ENCODE measurements at places on chromosomes 6 and 20. TPM values are rescaled to one million over a fixed set of nuclear protein-coding genes. Genes with fewer than 3 reads are reported as not detected.

- no peak for DNase-seq
These were observed 745.6 kb downstream of the KIF16B start for GRCh38 chr20:15827628-15828027.

DNA sequence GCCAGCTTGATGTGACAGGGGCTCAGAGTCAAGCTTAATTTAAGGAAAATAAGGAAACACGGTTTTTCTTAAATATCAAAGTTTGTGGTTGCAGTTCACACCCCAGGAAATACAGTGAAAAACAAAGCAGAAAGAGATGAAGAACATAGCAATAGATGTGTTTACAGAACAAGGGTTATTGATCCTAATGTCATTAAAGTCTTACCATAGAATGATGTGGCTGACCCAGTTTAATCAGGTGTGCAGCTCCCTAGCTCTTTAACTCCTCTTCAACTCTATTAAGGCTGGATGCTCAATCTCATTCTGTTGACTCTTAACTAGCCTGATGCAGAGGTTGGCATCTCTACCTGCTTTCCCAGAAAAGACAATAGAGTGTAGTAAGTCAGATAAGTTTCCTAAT lies 7.5 kb upstream of the GTF3C6 start:
- DNase-seq, result no peak

DNA sequence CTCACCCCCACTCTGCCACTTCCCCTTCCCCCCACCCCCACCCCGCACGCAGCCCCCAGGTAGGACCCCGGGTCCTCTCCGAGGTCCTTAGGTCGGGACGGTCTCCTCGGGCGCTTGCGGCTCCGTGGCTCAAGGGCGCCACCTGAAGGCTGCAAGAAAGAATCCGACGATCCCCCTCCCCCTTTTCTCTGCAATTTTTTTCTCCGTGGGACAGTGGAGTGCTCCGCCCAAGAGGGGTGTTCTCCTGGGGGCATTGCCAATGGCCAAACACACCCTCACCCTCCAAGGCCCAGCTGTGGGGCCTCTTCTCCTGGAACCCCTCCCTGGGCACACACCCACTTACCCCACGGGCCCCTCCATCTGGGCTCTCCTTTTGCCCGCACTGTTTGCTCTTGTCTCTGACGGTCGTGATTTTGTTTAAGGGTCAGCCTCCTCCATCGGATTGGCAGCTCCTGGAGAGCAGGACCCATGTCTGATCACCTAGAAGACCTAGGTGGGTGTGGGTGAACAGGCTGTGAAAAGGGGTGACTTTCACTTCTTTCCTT lies 1.1 kb upstream of the TMEM74B start:
- peak; percentile 73 for DNase-seq

GRCh38 chr6:150894191-150894744 lies 28.8 kb downstream of the MTHFD1L start:
- DNase-seq, result no peak

GRCh38 chr6:90186026-90186425 lies 110.6 kb downstream of the BACH2 start:
- no peak for DNase-seq

DNA sequence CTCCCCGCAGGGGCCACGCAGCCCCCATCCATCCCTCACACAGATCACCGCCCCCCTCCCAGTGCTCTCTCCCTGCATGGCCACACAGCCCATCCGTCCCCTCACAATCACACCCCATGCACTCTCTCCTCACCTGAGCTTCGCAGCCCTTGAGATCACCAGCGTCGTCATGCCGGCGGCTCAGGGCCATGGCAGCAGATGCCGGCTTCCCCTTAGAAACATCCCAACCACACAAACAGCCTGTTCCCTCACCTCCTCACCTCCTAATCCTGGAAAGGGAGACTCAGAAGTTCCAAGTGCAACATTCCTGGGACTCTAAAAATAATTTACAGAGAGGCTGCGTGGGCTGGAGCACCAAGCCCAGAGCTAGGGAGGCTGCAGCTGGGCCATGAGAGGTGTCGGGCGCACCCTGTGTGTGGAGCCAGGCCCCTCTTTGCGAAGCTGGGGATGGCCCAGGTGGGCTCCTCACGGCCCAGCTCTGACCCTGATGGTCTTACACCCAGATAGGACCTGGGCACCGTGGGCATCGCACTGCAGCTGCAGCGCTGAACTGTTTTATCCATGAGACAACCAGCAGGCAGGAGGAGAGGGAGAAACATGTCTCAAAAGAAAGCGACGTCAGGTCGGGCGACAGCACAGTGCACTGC lies 125.3 kb downstream of the DLL1 start:
- DNase-seq, result no peak

GRCh38 chr20:8385247-8385646 lies 253.2 kb downstream of the PLCB1 start:
- peak; percentile 85 for DNase-seq

DNA sequence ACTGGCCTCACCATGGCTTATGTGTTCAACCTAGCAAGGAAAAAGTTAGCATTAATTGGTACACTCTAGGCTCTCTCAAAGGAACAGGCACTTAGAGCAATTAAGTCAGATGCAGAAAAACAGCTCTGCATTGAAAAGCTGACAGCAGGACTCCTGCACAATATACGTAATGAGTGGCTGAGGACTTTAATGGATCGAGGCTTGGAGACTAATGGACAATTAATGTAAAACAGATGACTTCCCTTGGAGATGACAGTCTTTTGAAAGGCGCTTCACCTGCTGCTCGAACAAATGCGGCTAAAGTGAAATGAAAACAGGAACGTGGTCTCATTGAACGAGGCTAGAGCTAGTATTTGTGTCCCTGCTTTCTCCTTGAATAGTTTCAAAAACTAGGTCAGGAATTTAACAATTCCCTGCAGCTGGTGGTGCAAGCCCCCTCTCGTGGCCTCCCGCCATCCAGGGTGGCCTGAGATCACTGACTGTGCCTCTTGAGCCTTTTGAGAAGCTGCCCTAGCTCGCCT lies 137.1 kb downstream of the ELOVL4 start:
- peak; percentile 55 for DNase-seq

GRCh38 chr6:132479131-132479530 lies 33.8 kb downstream of the STX7 start:
- no peak for DNase-seq

DNA sequence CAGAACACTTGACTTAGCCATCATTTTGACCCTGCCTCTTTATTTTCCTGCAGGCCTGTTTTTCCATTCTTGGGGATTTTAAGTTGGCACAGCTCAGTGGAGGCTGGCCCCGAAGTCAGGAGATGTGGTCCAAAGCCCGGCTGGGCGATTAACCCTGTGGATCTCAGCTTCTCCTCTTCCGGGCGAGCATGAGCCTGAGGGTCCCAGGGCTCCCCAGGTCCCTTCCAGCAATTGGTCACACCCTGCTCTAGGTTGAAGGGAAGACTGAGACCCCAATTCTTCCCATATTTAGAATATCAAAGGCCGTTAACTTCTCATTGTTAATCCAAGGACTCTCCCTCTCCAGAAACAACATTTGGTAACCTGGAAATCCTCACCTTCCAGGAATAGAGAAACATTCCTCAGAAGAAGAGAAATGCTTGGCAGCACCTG lies 2.3 kb downstream of the THBS2 start:
- no peak for DNase-seq

GRCh38 chr6:135627092-135627715 lies 129.7 kb upstream of the AHI1 start:
- no peak for DNase-seq

DNA sequence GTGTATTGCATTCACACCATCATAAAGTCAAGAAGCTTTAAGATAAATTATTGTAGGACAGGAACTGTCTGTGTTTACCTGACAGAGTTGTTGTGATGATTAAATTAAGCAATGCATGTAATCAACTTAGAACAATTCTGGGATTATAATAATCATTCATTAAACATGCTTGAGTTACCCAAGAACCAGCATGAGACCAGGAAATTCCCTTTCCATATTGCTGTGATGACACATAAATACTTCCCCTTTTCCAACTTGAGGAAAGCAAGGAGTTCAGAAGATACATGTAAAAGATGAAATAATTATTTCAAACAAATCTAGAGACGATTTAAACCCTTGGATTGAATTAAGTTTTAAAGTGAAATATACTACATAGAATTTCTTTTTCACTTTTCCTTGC lies 404.4 kb downstream of the GJA1 start:
- no peak for DNase-seq

DNA sequence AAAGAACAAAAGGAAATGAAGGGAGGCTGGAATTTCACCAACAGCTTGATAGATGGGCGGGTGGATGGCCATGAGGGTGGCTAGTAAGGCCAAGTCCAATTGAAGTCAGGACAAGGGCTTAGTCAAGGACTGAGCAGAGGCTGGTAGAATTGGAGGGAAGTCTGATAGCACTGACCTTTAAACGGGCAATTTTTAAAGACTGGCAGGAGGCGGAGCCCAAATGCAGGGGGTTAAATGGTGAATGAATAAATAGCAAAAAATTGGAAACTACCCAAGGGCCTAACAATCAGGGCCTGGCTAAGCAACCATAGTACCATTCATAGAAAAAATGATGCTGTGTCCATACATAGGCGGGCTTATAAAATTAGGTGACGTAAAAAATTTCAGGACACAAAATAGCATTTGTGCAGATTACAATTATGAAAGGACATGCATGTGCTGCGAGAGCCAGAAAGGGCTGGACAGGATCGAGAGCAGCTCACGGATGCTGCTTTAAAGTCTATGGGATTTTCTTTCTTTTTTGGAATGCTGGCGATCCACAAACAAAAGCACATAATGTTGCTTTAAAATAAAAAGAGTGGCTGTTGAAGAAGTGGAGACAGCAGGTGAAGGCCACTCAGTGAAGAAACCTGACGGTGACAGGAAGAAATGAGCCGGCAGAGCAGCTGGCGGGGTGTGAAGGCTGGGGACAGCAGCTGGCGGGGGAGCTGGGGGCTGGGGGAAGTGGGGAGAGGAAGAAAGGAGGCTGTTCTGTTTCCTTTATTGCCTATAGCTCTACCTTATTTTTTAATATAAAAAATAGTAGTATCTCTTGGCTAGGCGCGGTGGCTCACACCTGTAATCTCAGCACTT lies 42.8 kb upstream of the TAF8 start:
- no peak for DNase-seq

DNA sequence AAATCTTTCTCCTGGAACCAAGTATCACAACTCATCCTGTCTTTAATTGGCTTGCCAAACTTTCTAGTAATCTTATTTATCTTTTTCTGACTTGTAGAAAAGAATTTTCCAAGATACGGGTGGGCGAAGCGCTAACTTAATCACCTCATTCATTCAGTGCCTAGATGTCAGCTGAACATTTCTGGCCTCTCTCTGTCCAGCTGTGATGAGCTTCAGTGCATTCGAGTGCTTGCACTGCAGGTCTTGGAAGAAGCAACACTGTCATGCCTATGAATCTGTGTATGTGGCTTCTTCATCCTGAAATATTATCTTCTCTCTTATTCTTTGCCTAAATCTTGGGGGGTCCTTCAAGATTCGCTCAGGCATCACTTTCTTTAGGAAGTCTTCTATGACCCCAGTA lies 16.3 kb upstream of the ENPP1 start:
- no peak for DNase-seq

GRCh38 chr6:150738092-150738629 lies 127.3 kb upstream of the MTHFD1L start:
- peak; percentile 37 for DNase-seq

DNA sequence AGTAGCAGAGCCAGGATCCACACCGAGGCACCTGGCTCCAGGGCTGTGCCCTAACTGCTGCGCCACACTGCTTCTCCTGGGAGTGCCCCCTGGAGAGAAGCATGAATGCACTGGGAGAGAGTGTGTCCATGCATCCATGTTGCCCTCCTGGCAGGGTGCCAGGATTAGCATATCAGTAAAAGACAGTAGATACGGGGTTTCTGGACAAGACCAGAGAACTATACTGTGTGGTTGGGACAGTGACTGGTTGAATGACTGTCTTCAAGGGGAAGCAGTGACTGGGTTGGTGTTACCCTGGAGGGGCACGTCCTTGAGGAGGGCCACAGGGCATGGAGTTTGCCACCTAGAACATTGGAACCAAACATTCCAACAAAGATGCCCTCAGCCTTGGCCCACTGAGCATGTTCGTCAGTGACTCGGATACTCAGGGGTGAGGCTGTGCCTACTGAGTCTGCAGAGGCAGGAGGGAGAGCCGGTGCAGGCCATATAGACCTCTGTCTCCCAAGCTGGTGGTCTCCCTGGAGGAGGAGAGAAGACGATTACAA lies 288.8 kb downstream of the CDC5L start:
- DNase-seq, result no peak

The GPLD1 gene
- total RNA-seq, result 3.8 TPM

The RPP40 gene
- 6.3 TPM for total RNA-seq

The BTN2A1 gene
- 20.0 TPM for total RNA-seq

The AVP gene
- not detected for total RNA-seq

The CFAP206 gene
- total RNA-seq, result 10.9 TPM

The CALHM5 gene
- total RNA-seq, result 3.0 TPM

Measured in lung (tissue), 17 donors.